ENCODE measurements at places on chromosomes 11 and 22.
A peak's percentile ranks its signal among the peaks of the same experiment; 100 is the strongest.

DNA sequence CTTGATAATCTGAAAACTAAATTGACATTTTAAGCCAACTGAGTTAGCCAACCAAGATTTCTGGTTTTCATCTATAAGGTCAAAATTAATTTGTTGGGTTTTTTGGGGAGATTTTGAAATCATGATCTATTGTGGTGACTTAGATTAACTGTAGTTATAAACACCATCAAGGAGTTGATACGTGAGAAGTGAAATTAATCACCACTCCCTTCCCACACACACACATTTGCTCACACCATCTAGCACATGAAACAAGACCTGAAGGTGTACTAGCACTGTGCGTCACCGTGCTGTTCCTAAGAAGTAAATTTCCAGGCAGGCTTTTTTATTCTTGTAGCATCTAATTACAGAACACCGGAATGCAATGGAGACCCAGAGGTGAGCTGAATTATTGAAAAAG lies 2.1 kb downstream of the OR5B21 start:
- no peak for DNase-seq

DNA sequence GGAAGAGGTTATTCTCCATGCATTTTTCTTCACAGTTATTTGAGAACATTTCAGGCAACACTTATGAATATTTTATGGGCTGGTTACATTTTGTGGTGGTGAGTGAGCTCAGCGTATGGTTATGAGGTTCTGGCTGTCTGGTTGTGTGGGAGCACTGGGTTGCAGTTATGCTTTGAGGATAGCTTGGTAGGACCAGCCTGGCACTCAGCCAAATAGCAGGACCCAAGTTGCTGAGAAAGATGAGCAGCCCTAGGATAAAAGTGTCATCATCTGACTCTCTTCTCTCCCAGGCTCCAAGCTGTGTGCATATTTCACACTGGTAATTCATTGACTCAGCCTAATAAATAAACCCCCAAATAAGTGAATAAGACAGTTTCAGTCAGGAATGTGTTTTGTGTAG lies 8.1 kb upstream of the SRSF8 start:
- DNase-seq, result no peak

DNA sequence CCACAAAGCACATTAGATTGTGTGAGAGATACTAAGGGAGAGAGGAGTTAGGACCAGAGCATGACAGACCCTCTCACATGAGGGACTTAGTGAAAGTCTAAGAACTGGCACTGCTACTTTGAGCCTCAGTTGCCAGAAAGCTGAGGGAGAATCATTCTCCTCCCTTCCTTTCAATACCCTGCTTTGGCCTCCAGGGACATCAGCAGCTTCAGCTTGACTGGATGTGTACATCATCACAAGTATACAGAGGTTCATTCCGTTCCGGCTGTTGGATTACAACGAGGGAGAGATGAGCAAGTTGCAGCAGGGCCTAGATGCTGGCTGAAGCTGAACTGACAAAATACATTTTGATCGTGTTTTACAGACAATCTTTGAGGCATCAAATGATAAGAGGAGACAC lies 15.7 kb upstream of the ANO5 start:
- no peak for DNase-seq

- no peak for DNase-seq
Observed at GRCh38 chr22:49753961-49754695, 73.5 kb downstream of the BRD1 start.

DNA sequence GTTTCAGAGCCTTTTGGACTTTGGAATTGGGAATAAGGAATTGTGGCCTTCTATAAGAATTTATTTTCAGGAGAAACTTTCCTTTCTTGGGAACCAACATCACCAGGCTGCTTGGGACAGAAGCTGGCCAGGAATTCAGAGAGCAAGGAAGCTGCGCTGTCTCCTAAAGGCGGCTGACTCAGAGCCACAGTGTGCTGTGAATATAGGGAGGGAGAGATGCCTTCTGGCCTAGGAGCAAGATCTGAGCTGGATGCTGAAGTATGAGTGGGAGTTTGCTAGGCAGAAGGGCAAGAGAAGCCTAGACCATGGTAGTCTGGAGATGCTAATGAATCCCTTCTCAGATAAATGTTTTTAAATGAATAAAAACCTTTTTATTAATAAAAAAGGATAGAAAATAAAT lies 213.7 kb upstream of the TBCEL start:
- DNase-seq, result no peak

DNA sequence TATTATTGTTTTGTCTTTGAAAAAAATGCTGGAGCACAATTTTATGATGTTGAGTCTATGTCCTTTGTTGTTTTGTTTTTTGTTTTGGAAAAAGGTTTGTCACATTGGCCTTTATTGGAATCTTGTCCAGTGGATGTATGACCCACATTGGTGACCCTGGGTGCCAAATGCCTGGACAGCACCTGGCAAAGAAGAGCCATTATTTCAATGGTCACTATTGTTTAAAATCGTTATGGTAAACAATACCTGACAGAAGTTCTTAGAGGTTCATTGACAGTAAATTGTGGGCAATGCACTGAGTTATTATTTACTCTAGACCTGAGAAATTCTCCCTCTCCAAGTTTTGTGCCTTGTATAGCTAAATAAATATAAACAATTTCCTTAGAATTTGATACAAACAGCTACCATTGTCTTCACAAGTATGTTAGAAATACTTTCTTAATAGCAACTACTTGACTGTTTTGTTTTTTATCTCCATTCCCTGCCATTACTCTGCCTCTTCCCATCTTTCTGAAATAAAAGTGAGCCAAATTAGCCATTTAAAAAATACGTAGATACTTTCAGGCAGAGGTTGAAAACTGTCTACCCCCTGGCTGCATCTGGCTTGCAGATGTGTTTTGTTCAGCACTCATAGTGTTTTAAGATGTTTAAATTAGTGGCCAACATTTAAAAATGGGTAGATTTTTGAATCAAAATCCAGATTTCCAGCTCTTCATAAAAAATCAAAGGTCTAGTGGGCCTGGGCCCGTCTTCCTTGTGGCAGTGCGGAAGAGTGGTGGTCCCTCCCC lies 39.9 kb downstream of the BMAL1 start:
- no peak for DNase-seq

DNA sequence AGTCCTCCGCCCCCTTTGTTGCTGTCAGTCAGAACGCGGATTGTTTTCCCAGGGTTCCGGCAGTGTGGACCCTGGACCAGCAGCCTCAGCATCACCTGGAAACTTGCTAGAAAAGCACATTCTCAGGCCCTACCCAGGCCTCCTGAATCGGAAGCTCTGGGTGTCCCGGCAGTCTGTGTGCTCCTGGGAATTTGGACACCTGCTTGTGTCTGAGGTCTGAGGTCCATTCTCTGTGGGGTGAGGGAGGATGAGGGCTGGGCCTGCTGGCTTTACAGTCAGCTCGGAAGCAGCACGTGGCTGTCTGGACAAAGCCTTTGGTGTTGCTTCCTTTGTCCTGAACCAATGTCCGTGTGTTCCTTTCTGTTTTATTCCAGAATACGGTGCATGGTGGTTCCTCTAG lies 299.7 kb downstream of the TBC1D22A start:
- DNase-seq, result no peak

DNA sequence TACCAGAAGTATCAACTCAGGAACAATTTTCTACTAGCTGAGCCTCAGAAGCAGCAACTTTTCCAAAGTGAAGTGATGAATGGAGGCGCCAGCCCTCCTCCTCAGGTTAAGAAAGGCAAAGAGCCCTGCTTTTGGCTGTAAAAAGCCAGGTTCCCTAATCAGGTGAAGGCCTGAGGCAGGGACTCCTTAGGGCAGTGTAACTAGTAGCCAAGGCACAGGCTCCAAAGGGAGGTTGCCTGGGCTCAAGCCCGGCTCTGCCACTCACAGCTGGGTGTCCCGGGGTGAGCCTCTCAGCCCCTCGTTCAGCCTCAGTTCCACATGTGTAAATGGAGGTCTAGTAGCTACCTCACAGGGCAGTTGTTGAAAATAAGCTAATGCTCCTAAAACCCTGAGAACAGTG lies 19.5 kb downstream of the TSKU start:
- no peak for DNase-seq

GRCh38 chr11:19698493-19699292 lies 13.9 kb upstream of the NAV2 start:
- no peak for DNase-seq

- DNase-seq, result no peak
Observed at GRCh38 chr11:74641289-74641688, 48.9 kb downstream of the POLD3 start.

- no peak for DNase-seq
Observed at GRCh38 chr11:20013346-20014066, 146.8 kb downstream of the DBX1 start.

GRCh38 chr11:117761993-117762392 lies 35.0 kb downstream of the DSCAML1 start:
- no peak for DNase-seq

GRCh38 chr11:2885017-2885677 lies 428 bp downstream of the CDKN1C start:
- no peak for DNase-seq

DNA sequence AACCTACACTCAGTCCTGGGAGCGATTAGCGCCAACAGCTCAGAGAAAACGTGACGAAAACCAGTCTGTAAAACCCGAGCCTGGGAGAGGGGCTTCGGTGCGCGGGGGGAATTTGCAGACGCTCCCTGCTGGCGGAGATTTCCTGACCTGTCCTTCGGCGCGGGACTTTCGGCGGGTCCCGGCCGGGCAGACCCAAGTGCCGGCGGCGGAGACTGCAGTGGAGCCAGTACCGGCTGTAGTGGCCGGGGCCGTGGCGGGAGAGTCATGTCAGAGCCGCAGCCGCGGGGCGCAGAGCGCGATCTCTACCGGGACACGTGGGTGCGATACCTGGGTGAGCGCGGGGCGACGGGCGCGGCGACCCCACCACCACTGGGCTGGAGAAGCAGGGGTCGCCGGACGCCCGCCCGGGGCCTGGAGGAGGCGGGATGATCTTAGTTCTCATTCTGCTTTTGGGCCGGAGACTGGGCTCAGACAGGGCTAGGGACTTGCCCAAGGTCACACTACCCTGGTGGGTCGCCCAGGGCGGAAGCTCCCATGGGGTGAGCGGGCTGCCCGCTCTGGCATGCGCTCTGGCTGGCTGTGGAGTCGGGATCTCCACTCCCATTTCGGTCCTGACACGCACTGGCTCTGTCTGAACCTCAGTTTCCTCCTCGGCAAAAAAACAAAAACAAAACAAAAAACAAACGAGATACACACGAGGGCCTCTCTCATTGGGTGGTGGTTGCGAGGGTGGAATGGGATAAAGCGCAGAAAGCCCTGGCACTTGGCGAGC lies at the start of gene MTFP1:
TSS of gene MTFP1 (plus strand) at position 153 of the 772 bp plus-strand sequence. CDS start at position 265, 112 bp downstream.
- peak; percentile 42 for DNase-seq

GRCh38 chr22:25742918-25743708 lies 1.1 kb downstream of the MYO18B start:
- no peak for DNase-seq

- no peak for DNase-seq
Observed at GRCh38 chr11:78213526-78214330, 25.0 kb downstream of the USP35 start.

DNA sequence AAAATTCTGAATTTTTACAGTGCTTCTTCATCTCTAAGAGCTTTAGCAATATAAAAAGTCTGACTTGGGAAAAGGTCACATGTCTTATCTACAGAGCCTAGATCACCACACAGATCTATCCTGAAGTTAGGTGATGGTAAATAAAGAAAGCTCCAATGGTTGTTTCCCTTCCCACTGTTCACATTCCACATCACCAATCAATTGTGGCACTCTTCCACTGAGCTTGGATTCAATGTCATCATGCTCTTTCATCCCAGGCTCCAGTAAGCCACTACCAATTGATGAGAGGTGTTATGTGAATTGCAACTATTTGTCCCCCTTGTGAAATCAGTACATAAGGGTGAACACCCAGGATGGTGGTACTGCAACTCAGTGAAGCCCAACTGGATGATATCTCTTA lies 47.8 kb downstream of the ALG9 start:
- no peak for DNase-seq

GRCh38 chr11:77230878-77231605 lies 70.4 kb downstream of the GDPD4 start:
- DNase-seq, result no peak
